ENCODE measurements at places on chromosomes 6 and 20.

DNA sequence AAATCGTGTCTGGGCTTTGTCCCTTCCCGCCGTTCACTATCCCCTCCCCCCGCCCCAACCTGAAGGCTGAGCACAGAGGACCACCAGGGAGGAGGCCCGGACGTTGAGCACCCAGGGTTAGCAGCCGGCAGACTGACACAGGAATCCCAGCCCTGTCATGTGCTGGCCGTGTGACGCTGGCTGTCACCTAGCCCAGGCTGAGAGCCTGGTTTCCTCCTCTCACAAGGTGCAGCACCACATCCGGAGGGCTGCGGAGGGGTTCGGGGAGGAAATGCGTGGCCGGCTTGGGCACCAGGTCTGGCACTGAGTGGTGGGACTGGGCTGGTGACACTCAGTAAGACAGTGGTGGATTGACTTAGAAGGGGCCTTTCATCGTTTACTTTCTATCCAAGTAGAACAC is 4.6 kb upstream of the LSM14B start:
- peak; percentile 49 for DNase-seq

GRCh38 chr6:13872681-13873080 is 52.1 kb upstream of the RNF182 start:
- DNase-seq = no peak

DNA sequence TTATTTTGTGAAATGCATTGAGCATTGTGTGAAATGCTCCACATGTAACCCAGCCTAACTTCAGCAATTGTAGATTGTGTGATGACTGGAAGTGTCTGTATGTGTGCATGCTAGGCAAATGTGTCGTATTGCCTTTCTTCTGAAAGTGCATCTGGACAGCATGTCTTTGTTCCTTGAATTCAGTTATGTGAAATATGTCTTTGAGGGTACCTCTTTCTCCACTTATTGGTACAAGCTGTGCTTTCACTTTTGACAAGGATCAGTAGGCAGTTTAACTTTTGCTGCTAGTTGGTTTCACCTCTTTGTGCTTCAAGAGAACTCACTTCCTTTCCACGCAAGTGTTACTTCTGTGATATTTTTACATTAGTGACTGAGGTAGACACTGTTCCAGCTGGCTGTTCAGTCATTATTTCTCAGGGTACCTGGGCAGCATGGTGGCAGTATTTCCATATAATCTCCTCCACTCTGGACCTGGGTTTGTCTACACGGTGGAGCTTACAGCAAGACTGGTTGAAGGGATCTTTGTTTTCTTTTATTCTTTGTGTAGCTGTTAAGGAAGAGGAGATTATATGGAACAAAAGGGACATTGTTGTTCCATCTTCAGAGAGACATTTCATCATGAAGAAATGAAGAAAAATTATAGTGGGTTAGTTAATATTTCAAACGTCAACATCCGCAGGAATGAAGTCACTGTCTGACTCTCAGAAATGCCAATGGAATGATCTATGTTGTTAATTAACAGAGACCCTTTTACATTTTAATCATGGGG is 175.4 kb downstream of the UTRN start:
- no peak for DNase-seq

DNA sequence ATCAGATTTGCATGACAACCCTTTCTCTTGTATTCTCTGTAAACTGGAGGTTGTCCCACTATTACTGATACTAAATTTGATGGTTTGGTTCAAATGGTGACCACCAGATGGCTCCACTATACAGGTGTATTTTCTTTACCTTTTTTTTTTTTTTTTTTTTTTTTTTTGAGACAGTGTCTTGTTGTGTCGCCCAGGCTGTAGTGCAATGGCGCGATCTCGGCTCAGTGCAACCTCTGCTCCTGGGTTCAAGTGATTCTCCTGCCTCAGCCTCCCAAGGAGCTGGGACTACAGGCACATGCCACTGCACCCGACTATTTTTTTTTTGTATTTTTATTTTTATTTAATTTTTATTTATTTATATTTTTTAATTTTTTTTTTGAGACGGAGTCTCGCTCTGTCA is 6.6 kb upstream of the WTAP start:
- DNase-seq = no peak

DNA sequence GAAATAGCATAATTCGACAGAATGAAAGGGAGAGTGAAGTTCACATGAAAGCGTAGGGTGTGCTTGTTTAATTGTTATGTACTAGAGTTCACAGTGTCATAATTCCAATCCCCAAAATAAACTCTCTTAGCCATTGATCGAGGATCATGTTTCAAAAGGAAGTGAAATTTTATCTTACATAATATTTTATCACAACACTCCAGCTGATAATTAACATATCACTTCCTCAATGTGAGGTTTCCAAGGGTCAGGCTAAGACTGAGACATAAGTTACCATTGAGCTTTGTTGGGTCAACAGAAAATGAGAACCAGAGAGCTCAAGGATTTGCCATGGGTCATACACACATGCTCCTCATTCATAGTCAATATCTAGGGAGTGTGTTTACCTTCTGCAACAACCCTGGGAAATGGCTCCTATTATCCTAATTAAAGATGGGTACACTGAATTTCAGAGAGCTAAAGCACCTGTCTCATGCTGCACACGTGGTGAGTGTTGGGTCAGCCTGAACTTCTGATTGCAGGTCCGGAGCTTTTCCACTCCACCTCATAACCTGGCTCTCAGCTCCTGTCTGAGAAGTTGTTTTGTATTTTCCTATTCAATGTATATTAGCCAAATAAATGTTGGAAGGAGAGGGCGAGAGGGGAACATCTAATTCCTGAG is 3.0 kb downstream of the GSTA2 start:
- DNase-seq = no peak

DNA sequence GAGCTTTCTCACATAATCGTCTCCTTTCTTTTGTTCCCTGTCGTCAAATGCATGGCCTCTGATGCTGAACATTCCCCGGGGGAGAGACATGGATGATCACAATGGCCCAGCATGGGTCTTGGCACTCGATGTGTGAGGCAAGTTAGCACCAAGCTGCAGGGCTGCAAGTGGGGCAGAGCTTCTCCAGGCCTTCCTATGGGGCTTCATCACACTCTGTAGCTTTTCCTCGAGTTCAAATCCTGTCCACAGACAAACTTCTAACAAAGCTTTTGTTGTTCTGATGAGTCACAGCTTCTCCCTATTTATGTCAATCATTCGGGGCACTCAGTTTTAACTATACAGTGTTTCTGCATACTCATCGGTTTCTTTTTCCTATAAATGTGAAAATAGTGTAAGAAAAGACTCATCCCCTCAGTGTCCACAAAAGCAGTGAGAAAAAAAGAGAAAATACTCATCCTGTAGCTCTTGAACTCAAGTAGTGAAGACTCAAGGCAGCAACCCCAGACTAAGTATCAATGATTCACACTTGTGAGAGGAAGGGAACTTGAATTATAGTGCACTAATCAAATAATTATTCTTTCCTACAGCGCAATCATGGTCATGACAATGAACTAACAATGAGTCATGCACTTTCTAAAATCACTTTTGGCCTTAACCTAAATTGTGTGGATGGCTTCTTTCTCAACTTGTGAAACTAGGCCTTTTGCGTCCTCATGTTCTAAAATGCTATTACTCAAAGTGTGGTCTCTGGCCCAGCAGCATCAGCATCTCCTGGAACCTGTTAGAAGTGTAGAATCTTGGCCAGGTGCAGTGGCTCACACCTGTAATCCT is 68.4 kb upstream of the NOX3 start:
- no peak for DNase-seq

DNA sequence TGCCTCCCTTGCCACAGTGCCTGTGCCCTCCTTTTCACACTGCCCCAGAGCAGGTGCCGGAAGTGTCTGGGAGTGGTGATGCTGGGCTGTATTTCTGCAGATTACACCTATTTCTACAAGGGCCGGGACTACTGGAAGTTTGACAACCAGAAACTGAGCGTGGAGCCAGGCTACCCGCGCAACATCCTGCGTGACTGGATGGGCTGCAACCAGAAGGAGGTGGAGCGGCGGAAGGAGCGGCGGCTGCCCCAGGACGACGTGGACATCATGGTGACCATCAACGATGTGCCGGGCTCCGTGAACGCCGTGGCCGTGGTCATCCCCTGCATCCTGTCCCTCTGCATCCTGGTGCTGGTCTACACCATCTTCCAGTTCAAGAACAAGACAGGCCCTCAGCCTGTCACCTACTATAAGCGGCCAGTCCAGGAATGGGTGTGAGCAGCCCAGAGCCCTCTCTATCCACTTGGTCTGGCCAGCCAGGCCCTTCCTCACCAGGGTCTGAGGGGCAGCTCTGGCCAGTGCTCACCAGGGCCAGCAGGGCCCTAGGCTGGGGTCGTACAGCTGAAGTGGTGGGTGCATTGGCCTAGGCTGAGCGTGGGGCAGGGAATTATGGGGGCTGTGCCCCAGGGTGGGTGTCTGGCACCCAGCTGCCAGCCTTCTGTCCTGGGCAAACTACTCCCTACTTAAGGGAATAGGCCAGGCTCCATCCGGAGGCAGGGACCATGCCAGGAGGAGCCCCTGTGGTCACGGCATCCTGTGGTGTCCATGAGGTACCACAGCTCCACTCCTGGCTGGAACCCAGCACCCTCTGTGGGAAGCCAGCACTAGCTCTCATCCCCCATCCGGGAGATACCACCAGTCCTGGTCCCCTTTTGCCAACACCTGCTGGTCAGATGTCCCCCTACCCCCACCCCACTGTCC is 3.5 kb downstream of the MMP24OS start:
- DNase-seq = no peak

DNA sequence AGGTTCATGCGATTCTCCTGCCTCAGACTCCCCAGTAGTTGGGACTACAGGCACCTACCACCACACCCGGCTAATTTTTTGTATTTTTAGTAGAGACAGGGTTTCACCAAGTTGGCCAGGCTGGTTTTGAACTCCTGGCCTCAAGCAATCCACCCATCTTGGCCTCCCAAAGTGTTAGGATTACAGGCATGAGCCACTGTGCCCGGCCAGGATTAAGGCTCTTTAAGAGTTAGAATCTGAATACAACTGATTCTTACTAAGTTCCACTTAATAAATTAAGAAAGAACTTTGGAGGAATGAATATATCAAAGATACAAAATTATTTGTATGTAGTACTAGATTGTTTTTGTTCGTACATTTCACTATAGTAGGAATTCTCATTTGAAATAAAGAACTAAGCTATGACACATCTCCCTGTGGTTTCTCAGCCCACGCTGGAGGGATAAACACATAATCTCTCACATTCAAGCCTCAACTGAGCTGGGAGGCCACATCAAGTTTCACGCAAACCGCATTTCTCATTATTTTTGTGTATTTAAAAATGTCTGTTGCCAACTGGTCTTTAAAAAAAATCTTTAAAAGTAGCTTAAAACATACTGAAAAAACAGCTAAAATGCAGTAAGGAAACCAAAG is 34.2 kb downstream of the DTNBP1 start:
- DNase-seq = no peak

DNA sequence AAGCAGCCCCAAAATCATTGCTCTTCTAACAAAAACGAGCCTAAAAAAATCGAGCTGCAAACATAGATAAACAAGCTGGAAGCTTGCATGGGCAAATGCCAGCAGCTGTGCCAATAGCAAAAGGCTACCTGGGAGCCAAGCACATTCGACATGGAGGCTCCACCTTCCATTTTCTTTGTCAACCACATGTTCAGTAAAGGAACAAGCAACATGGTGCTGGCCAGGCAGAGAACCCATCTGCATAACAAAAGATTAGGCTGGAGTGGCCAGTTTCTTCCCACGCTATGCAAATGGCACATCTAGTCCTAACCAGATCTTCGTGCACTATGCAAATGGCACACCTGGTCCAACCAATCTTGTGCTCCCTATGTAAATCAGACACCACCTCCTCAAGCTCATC is 110.5 kb downstream of the KIF16B start:
- no peak for DNase-seq

Measured in stimulated activated CD8-positive, alpha-beta memory T cell treated with anti-CD3 and anti-CD28 coated beads, Interleukin-7, amount 100 ng/mL, for 1 hour (primary cell).